Heart right ventricle (tissue), 16 donors: ENCODE measurements at places on chromosomes 1 and 21.

- DNase-seq: no peak
Observed at GRCh38 chr1:235758931-235759330, 107.8 kb downstream of the LYST start.

DNA sequence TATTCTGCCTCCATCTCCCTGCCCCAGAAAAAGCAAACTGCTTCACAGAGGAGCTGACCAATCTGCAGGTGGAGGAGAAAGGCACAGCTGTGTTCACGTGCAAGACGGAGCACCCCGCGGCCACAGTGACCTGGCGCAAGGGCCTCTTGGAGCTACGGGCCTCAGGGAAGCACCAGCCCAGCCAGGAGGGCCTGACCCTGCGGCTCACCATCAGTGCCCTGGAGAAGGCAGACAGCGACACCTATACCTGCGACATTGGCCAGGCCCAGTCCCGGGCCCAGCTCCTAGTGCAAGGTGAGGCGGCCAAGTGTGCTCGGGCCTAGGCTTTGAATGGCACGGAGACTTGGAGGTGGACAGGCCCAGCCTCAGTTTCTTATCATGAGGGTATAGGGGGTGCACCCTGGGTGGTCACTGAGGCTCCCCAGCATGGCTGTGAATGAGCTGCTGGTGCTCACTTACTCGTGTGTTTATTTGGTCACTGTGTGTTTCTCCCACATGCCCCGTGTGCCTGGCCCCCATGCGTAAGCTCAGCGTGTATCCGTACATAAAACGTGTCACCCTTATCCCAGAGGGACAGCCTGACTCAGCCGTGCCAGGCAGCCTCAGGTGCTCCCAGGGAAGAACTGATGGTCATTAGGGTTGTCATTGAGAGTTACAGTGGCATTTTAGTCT is 75.8 kb downstream of the OBSCN start:
- peak; percentile 7 for DNase-seq

DNA sequence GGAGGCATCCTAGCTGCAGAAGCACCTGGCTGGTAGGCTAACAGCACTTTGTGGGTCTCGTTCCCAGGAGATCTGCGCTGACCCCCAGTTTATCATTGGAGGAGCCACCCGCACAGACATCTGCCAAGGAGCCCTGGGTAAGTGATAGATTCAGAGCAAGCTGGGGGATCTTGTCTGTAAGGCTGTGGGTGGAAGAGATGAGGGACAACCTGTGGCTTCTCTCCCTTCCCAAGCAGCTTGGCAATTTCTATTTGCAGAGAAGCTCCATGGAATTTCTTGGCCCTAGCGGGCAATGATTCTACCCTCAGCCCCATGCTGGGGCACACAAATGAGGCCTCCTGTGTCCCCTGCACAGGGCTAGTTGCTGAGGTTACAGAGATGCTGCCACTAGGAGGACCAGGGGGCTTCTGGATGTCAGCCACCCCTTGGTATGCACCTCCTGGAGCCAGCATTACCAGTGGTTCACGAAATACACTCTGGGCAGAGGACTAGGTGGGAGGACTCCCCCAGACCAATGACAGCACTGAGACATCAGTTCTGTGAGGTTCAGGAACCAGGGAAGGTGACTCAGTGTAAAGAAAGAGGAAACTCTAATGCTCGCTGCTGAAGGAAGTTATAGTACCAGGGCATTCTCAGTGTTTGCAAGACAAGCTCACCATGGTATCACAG is 5.5 kb downstream of the CAPN2 start:
- no peak for DNase-seq

DNA sequence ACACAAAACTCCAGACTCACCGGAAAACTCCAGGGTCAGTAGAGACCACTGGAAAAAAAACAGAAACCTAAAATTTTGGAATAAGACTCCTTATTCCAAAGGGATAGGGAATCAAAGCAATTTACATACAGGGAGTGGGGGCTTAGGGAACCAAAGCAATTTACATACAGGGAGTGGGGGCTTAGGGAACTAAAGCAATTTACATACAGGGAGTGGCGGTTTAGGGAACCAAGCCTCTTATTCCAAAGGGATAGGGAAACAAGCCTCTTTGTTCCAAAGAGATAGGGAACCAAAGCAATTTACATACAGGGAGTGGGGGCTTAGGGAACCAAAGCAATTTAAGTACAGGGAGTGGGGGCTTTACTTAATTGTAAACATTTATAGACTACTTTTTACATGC is 28.4 kb upstream of the TTLL7 start:
- no peak for DNase-seq

GRCh38 chr1:163013826-163014600 is 55.1 kb upstream of the RGS4 start:
- DNase-seq: no peak

- DNase-seq: no peak
Observed at GRCh38 chr1:24097663-24098062, 14.3 kb downstream of the MYOM3 start.

GRCh38 chr1:199173356-199173755 is 534.5 kb downstream of the PTPRC start:
- DNase-seq: no peak

GRCh38 chr1:43007377-43008114 is 48.9 kb upstream of the SLC2A1 start:
- no peak for DNase-seq

DNA sequence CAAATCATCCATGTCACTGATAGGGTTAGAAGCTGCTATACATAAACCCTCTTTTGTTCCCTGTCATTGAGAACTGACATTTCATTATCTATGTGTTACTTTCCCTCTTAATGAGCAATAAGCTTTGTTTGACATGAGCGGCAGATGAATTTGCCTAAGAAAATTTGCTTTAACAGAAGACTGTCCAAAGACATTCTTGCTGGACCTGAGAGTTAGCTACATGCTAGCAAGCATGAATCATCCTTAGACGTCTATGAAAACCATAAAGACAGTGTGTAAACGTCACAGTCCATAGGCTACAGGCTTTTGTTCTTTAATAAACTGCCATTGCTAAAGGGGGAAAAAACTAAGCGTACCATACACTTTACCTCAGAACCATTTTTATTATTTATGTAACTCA is 73.1 kb downstream of the TNFSF4 start:
- no peak for DNase-seq

DNA sequence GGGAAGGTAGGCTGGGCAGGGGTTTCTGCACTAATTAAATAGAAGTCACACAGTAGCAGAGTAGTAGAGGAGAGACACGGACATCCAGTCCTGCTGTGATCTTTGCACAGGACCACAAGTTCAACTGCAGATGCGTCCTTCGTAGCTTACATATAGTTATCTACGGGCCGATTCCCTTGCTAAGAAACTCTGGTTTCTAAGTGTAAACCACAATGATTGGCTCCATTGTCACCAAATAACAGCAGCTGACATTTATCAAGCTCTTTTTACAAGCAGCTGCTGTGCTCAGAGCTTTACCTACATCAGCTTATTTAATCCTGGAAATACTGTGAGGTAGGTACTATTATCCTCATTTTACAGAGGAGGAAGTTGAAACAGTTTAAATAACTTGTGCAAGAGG is 3.1 kb downstream of the SLC45A3 start:
- no peak for DNase-seq

DNA sequence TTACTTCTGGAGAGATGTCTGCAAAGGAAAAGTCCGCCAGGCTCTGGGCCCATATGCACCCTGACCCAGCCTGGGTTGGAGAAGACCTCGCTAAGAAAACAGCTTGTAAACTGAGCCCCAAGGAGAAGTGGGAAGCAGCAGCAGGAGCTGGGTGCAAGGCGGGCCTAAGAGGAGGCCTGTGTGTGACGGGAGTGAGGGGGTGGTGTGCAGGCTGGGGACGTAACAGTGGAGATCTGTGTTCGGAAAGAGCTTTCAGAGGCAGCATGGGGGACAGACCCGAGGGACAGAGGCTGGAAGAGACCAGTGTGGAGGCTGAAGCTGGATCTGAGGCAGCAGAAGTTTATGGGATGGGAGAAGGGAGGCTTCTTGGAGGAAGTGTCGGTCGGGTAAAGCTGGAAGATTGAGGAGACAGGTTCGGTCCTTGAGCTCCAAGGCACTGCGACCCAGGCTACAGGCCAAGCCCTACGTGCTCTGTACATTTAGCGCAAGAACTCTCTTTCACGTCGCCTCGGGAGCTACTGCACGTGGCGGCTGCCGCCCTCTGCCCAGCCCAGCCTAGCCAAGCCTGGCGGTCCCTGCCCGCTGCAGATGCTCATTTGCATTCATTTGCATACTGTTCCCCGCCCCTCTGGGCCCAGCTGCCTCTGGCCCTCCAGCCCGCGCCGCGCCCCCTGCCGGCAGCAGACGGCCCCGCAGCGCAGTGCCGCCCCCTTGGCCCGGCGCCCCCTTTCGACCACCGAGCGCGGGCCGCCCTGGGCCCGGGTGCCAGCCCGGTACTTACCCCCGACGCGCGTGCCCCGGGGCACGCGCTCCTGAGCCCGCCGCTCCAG is 6.3 kb downstream of the HPCA start:
- DNase-seq: no peak

GRCh38 chr1:210684466-210685294 is 356.0 kb downstream of the HHAT start:
- DNase-seq: no peak

DNA sequence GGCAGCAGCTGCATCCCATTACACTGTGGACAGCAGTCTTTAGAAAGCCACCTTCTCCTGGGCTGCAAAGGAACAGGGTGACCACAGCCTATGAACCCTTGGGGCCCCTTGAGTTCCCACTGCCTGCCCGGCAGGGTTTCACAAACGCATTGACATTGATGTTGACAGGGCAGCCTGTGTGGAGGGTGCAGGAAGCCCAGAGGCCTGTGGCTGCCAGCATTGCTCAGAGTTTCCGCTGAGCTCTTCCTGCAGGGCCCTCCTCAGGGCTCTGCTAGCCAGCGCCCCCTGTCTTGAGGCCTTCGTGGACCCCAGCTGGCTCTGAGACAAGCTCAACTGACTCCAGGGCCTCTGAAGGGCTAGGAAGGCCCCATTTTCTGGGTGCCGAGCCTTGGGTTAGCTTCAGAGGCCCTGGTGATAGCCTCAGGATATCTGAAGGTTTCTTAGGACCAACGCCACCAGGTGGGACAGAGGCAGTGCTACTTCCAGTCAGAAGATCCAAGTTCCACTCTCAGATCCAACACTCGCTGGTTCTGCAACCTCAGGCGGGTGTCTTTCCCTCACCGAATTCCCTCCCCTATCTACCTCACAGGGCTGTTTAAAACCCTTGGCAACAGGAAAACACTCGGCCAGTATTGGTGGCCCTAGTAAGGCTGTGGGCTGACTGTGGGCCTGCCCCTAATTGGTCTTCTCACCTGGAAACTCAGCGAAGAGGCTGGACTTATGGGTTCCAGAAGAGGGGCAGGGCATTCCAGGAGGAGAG is 27.2 kb upstream of the EPS8L3 start:
- peak; percentile 63 for DNase-seq

DNA sequence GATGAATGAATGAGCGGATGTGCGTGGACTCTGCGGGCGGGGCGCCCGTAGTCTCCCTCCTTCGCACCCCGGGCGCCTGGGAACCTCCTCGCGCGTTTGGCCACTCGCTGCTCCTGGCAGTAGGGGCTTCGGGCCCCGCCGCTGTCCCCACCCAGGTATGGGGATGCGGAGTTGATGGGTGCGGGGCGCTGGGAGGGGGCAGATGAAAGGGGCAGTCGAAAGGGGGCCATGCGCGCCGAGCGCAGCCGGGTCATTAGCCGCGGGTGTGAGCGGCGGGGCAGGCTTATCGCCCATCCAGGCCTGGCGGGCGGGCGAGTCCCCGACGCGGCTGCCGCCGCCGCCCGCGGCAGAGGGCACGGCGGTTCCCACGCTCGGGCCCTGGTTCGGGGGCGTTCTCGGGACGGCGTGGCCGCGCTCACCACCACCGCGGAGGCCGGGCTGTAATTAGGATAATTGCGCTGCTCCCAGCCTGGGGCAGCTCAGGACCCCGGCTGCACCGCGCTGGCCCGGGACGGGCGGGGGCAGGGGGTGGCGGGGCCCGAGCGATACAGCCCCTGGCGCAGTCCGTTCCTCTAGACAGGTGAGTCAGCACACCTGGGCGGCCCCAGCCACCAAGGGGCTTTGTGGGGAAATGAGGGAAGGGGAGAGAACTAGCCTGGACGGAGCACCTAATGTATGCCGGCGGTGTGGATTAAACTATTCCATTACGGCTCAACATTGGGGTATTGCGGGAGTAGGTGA is 22.1 kb upstream of the CITED4 start:
- DNase-seq: no peak
